ENCODE measurements at places on chromosomes 13 and 19.

DNA sequence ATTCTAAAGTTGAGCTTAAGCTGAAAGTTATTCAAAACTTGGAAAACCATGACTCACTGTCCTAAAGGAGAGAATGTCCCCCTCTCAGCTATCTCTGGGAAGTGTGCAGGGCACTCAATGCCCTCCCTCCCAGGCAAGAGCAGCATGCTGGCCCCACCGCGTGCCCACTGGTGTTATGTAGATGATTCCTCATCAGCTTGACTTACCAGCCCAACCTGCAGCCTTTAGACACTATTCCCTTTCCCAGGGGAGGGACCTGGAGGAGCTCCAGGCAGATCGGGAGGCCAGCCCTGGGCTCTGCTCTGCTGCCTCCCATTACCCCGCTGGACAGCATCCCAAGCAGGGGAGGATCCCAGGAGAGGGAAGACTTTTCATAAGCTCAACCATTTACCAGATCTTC is 124.6 kb downstream of the FGF14 start:
- DNase-seq, result no peak

- no peak for DNase-seq
Observed at GRCh38 chr13:112119192-112120030, 52.5 kb downstream of the SOX1 start.

DNA sequence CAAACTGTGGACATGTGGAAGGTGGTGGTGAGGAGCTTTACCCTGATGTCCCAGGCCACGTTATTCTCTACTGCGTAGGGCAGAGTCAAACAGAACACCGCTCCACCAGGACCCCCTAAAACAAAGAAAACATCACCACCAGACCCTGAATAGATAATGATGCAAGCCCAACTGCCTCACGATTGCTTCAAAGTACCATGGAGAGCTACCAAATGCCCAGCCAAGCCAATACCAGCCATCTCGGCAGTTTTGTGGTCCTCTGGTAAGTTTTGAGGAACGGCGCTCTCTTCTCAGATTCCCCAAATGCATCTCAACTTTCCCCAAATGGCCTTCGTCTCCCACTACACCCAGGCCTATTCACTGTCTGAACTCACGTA is 5.6 kb downstream of the RANBP3 start:
- no peak for DNase-seq

DNA sequence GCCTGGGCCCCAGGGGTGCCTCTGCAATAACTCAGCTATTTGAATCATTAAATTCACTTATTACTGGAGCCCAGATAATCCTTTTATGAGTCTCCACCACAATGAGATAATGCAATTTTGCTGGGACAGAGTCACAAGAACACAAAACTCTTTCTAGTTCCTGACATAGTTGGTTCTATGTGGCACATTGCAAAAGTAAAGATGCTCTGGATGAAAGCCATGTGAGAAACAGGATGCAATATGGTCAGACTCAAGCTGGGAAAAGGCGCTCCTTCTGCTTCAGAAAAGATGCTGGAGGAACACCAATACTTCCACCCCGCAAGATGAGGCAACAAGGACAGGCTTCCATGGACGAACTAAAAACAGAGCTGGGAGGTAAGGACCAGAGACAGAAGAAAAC is 5.7 kb downstream of the ANKRD27 start:
- DNase-seq, result no peak

GRCh38 chr13:101111894-101112293 is 304.4 kb downstream of the NALCN start:
- no peak for DNase-seq

DNA sequence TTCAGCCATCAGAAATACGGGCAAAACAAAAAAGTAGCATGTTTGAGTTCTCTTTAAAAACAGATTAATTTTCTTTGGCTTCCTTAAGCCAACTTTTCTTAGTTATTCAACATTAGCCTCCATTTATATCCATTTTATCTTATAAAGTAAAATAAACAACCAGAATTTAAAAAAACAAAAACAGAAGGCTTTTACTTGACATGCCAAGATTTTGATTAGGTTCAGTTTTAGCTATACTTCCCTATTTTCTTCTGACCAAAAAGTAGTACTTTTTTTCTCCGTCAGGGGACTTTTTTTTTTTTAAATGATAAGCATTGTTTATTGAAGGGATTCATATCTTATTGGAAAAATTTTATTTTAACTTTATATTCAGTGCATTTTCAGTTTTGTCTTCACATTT is 18.1 kb downstream of the RNASEH2B start:
- DNase-seq, result no peak

DNA sequence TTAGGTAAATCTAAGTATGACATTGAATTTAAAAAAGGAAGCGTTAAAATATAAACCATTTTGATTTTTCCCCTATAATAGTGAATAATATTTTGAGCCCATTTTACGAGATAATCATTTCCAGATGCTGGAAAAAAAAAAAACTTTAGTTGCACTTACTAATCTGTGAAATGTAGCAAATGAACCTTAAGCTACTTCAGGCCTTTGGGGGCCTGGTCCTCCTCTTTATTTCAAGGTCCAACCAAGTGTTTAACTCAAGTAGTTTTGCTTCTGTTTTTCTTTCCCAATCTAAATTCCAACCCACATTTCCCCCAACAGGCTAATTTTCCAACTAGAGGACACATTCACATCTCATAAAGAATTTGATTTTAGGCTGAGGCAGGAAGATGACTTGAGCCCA is 101.2 kb downstream of the TNFRSF19 start:
- no peak for DNase-seq

DNA sequence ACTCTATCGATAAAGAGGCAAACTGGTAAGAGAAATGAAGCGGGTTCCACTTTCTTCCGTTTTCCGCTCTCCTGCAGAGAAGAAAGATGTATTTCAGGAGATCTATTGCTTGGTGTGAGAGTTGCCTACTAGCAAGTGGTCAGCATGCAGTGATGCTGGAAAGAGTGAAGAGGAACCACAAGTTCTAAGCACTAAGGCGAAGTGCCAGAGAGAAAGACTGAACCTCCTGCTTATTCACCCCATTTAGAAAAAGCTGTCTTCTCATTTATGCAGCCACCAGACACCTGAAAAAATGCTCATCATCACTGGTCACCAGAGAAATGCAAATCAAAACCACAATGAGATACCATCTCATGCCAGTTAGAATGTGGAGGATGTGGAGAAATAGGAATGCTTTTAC is 78.7 kb upstream of the GPC6 start:
- no peak for DNase-seq

- no peak for DNase-seq
Observed at GRCh38 chr19:48441360-48442050, 4.3 kb upstream of the GRWD1 start.

DNA sequence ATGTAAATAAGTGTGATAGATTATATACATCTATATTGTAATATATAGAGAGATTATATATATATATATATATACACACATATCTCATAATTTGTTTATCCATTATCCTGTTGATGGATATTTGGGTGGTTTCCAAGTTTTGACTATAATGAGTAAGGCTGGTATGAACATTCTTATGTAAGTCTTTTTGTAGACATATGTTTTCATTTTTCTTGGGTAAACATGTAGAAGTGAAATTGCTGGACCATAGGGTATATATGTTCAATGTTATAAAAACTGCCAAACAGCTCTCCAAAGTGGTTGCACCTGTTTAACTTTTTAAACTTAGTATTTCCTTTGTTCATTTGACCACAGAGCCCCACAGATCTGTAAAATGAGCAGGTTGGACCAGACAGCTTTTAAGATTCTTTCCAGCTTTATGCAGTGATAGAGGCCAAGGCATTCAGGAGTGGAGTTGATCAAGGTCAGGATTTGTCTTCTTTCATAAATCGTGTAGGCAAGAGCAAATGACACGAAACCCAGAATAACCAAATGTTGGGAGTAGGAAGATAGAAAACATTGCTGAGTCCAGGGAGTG is 21.7 kb upstream of the KATNAL1 start:
- no peak for DNase-seq

DNA sequence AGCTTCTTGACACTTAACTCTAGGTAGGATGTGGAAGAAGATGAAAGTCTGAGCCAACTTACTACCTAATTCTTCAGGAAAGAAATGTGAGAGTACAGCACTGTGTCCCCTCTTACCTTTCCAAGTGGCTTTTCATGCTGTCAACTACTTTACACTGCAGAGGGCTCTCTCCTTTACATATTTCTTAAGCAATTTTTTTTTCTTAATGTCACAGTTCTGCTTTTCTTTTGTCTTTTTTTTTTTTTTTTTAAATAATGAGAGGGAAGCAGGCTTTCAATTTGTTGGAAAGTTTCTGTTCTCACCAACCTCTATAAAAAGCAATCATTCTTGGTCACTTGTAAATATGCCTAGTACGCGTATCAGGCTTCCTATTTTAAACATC is 212.7 kb upstream of the MIR17HG start:
- DNase-seq, result no peak

GRCh38 chr19:5977222-5977784 is 637 bp downstream of the RANBP3 start:
- no peak for DNase-seq

- no peak for DNase-seq
Observed at GRCh38 chr13:92609376-92609775, 617.2 kb upstream of the GPC6 start.

DNA sequence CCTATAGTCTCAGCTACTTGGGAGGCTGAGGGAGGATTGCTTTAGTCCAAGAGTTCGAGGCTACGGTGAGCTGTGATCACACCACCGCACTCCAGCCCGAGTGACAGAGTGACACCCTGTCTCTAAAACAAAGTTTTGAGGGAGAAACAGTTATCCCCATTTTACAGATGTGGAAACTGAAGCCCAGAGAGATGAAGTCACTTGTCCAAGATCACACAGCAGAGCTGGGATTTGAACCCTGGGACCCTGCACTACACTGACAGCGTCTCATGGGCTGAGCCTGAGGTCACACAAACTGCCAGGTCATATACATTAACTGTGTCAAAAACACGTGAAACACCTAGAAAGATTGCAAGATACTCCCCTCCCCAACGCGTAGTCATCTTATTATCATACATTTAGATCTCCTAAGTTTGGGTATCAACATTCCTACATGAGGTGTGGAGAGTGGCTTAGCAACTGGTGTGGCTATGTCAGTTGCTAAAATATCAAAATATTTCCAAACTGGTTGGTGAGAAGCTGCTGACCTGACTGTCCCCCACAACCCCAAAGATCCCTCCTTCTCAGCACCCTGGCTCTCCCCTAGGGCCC is 8.2 kb downstream of the FCGBP start:
- DNase-seq, result no peak

- DNase-seq, result no peak
Observed at GRCh38 chr13:30884543-30884942, 21.5 kb upstream of the MEDAG start.

DNA sequence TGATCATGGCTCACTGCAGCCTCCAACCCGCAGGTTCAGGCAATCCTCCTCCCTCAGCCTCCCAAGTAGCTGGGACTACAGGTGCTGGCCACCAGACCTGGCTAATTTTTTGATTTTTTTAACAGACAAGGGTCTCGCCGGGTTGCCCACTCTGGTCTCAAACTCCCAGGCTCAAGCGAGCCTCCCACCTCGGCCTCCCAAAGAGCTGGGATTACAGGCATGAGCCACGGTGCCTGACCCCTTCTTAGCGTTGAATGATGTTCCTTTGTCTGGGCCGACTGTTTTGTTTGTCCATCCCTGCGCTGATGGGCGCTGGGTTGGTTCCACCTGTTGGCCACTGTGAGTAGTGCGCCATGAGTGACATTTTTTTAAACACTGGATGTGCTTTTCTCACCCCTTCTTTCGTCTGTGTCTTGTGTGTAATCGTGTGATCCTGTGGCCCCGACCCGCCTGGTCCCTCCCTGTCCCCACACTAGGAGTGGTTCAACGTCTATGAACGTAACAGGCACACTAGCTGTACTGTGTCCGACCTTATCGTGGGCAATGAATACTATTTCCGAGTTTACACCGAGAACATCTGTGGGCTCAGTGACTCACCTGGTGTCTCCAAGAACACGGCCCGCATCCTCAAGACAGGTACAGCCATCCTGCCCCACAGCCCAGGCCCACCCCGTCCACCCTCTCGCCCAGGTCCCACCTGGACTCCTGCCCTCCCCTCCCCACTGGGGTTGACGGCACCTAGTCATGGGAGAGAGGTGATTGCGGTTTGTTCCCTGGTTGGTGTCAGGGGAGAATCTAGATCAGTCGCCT is 15.0 kb upstream of the EMC10 start:
- peak; percentile 96 for DNase-seq

DNA sequence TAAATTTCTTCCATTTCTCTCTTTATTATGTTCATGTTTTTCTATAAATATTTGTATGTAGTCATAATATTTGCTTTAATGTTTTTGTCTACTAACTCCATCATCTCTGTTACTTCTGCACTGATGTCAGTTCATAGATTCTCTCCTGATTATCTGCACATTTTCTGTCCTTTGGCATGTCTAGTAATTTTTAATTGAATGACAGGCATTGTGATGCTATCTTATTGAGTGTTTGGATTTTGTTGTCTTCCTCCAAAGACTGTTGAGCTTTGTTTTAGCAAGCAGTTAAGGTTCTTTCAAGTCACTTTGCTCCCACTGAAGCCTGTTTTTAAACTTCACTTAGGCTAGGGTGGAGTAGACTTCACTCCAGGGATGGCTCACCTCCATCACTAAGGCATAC is 276.8 kb downstream of the DLEU7 start:
- DNase-seq, result no peak

DNA sequence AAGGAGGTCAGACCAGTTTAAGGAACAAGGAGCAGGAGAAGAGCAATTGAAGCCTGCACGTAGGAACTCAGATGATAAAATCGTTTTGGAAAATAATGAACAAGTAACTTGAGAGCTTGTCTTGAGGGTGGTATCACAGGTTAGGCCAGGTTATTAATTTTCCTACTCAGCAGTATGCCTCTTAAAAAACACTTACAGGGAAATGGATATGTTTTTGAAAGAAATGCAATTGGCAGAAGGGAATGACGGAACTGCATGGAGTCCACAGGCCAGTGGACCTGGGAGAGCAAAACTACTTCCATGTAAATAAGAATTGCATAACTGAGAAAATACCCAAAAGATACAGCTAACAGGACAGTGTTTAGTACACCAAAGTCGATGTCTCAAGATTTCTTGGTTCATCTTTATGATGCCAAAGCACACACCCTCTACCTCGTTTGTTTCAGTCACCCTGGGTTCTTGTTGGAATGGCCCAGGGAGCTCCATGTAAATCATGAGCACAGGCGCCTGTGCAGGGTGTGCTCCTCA is 35.2 kb downstream of the MBNL2 start:
- no peak for DNase-seq

DNA sequence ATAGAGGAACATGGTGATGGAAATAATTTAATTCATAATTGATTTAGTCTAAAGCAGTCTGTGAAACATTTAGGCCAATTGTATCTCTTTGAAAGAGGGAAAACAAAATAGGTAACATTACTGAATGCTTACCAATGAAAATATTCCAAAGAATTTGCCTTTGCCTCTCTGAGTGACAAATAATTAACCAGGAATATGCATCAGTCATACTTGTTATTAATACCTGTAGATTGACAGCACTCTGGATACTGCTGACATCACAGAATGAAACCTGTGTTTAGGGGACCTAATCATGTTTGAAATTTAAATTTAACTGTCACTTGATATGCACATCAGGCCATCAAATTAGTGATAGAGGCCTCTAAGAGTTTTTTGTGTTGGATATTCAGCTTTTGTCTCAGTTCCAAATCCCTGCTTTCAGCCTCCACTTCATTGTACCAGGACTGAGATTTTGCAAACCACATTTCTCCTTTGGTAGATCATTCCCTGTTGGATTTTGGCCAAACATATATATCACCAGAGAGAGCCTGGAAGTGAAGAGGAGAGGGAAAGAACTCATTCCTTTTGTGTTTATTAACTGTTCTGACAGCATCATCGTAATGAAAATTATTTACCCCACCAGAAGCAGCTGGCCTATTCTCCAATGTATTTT is 64.8 kb upstream of the KLHL1 start:
- DNase-seq, result no peak

- no peak for DNase-seq
Observed at GRCh38 chr13:29664591-29664990, 69.1 kb upstream of the SLC7A1 start.

GRCh38 chr13:21884965-21885567 is 214.2 kb downstream of the FGF9 start:
- DNase-seq, result no peak
